Astrocyte of the spinal cord (primary cell): ENCODE measurements at places on chromosomes 11 and 22.
A peak's percentile ranks its signal among the peaks of the same experiment; 100 is the strongest.

DNA sequence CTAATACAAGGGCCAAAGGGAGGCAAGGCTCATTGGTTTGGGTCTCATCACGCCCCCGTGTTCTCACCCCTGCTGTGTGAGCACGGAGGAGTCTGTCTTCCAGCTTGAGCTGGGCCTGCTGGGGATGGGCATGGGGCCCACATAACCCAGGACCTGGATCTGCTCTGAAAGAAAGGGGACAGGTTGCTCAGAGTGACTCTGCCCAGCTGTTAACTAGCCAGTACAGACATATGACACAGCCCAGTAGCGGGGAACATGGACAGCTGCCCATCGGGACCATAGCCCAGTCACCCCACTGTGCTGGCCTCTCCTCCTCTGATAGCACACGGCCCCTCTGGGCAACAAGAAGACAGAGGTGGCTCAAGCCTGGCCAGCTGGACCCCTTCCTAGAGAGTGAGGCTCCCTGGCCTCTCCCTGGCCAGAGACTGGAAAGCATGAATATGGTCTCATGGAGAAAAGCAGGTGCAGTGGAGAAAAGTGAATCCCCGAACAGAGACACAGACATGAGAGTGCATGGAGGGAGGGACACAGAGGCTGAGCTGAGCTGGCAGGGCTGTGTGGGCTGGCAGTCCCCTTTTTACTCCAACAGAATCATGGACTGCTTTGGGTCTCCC, 973.9 kb downstream of the BRD1 start:
- no peak for DNase-seq

GRCh38 chr11:47216121-47216798, 1.5 kb downstream of the DDB2 start:
- peak; percentile 88 for DNase-seq

GRCh38 chr11:28107191-28107749, 686 bp downstream of the KIF18A start:
- no peak for DNase-seq

DNA sequence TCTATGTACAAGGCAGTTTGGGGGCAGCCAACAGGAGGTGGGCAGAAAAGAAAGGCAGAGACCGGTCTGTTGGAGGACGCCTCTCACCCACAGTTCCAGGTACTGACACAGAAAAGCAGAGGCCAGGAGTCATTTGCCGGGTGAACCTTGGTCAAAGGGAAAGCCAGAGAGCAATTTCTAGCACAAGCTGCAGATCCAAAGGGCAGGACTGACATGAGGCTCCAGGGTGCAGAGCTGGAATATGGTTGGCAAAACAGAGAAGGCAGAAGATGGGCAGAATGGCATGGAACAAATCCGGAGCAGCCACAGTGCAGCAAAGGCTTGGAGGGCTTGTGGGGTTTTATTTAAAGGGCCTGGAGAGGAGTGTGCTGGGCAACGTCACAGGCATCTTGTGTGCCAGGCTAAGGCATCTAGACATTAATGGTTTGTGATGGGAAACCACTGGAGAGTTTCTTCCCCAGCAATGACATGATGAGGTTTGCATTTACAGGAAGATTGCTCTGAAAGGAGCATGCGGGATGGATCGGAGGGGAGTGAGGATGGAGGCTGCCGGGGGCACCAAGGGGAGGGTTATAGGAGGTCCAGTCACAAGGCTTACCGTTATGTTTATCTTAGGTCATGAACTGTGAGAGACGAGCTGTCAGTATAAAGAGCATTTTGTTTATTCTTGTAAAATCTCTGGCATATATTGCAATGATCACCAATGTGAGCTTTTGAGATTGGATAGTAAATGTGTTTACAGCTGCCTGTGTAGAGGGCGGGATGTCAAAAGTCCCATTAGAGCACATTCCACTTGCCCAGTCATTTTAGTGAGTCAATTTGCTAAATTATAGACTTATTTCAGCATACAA, 5.7 kb upstream of the MMP20 start:
- DNase-seq = no peak

GRCh38 chr11:65266210-65266609, 4.4 kb downstream of the POLA2 start:
- DNase-seq = no peak

DNA sequence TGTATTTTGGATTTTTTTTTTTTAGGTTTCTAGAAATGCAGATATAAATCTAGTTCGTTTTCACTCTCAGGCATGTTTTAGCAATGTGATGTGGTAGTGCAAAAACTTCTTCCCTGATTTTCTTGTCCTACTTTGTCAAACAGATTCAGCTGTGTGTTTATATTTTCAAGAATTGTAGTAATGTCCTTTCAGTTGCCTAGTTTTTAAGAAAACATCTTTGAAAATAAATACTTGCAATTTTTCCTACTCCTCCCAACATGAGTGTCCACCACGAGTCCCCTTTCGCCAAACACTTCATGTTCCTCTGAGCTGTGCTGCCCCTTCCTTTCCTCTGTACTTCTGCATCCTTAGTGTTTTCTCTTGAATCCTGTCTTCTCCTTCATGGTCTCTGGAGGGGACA, 686.9 kb downstream of the NTM start:
- no peak for DNase-seq

- no peak for DNase-seq
These were observed 4.5 kb upstream of the CHST1 start for GRCh38 chr11:45669956-45670355.

GRCh38 chr22:27474711-27475547, 326.6 kb downstream of the MN1 start:
- DNase-seq = peak; percentile 92

- no peak for DNase-seq
These were observed 3.1 kb upstream of the GANAB start for GRCh38 chr11:62649486-62649885.

GRCh38 chr11:79258576-79258975, 182.3 kb downstream of the TENM4 start:
- no peak for DNase-seq

- DNase-seq = no peak
These were observed 130.0 kb downstream of the EHF start for GRCh38 chr11:34750692-34751405.
